ENCODE measurements at places on chromosomes 16 and 17.

- peak; percentile 62 for DNase-seq
Measured at GRCh38 chr17:58328195-58329034, at the start of gene TSPOAP1. TSS of gene TSPOAP1 (minus strand) at chr17:58328795. CDS start at chr17:58327920, 875 bp downstream.

DNA sequence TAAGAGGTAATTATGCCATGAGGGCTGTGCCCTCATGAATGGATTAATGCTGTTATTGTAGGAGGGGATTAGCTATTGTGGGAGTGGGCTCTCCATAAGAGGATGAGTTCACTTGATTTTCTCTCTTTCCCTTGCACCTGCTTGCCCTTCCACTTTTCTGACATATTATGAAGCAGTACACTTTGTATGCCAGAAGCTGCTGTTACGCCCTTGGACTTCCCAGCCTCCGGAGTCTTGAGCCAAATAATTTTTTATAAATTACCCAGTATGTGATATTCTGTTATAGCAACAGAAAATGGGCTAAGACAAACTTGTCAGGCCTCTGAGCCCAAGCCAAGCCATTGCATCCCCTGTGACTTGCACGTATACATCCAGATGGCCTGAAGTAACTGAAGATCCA lies 38.4 kb downstream of the PSMD12 start:
- DNase-seq, result no peak

- no peak for DNase-seq
Measured at GRCh38 chr16:35631261-35631945, 2172.0 kb downstream of the TP53TG3F start.

- no peak for DNase-seq
Measured at GRCh38 chr17:70539132-70539924, 370.0 kb downstream of the KCNJ2 start.

DNA sequence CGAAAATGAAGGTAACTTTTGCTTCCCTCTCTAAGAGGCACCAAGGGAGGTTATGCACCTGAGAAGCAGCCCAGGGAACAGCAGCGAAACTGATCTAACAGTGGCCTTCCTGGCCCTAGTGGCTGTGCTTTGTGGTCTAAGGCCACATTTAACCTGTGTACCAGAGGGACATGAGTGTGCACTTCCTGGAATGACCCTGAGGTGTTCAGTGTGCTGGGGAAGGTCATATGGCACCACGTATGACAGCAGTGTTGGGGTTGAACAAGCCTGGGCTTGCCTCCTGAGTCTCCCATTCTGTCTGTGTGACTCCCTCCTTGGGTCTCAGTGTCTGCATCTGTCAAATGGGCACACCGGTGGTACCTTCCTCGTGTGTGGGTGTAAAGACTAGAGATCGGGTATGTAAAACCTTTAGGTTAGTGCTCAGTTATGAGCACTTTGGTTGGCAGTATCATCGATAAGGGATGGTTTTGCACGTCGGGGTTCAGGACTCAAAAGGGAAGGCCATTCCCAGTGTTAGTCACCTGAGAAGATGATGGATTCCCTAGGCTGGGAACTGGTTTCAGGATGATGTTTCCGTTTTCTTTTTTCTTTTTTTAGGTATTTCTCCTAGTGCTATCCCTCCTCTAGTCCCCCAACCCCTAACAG lies 31.9 kb downstream of the PLCG2 start:
- DNase-seq, result no peak

- DNase-seq, result no peak
Measured at GRCh38 chr17:34303606-34304005, 15.6 kb upstream of the CCL8 start.

- no peak for DNase-seq
Measured at GRCh38 chr17:48045316-48046001, 2.7 kb upstream of the NFE2L1 start.

GRCh38 chr16:81593481-81593880 lies 148.9 kb downstream of the CMIP start:
- DNase-seq, result no peak

DNA sequence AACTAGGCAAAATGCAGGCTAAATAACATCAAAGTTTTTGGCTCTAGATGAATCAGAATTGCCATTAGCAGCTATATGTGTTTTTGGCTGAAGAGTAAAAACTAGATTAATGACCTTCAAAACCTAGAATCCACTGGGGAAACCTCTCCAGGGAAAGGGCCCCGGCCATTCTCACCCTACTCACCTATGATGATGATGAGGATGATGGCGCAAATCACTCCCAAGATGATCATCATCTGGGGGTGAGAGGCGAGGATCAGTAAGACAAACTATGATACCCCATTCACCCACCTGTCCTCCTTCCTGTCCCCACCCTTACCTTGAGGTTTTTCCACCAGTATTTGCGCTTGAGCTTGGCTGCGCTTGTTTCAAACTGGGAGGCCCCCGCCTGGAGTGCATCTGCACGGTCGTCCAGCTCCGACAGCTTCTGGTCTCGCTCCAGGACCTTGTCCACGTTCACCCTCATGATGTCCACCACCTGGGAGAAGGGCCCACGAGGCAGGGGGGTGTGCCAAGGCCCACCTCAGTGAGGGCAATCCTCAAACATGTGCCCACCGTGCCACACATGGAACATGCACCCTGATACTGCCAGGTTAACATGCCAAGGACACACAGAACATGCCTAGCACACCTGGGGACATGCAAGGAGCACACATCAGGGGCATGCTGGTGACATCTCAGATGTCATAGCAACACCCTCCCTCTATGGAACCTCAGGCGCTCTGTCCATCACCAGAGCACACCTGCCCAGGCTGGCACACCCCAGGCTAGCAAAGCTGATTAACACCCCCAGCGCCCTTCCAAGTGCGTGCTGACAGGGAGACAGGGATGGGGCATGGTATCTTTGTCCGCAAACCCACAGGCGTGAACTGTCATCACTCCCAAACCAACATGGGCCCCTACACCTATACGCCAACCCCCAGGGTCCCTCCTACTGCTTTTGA lies 1.2 kb downstream of the VAMP2 start:
- DNase-seq, result no peak

DNA sequence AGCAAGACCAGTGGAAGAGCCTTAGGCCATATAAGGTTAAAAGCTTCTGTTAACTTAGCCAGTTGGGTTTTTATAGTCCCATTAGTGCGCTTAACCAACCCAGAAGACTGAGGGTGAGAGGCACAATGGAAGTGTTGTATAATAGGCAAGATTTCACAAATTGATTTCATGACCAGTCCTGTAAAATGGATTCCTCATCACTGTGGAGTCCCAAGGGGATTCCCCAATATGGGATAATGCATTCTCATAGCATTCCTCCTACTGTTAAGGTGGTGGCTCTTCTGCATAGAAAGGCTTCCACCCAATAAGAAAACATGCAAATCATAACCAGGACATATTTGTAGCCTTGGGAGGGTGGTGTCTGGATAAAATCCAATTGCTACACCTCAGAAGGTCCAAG lies 22.1 kb upstream of the B4GALNT2 start:
- no peak for DNase-seq

DNA sequence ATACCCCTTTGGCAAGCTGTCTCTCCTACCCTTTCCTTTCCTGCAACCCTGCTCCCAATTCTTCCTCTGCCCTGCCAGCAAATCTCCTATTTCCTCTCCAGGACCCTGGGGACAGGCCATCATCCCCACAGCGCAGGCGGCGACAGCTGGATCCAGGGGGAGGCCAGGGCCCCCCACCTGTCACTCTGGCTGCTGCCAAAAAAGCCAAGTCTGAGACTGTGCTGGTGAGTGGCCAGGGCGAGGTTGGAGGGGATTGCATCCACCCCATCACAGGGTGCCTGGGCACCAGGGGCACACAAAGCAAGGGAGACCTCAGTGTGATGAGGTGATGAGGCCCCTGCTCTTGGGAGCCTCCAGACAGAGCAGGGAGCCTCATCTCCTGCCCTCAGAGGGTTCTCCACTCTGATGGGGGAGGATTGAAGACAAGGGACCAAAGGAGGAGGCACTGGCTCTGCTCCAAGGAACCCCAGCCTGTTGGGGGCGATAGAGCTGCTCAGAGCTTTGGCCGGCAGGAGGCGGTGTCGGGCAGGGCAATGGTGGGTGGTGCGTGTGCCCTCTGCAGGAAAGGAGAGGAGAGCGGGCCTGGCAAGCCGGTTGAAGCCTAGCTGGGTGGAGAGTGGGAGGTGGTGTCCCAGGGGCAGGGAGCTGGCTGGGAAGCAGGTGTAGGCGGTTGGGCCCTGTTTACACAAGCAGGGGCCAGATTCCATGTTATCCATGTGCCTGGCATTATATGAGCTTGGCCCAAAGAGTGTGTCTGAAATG lies 15.6 kb upstream of the PDK2 start:
- DNase-seq, result no peak

- DNase-seq, result no peak
Measured at GRCh38 chr16:31874366-31875111, 932 bp downstream of the ZNF267 start.

DNA sequence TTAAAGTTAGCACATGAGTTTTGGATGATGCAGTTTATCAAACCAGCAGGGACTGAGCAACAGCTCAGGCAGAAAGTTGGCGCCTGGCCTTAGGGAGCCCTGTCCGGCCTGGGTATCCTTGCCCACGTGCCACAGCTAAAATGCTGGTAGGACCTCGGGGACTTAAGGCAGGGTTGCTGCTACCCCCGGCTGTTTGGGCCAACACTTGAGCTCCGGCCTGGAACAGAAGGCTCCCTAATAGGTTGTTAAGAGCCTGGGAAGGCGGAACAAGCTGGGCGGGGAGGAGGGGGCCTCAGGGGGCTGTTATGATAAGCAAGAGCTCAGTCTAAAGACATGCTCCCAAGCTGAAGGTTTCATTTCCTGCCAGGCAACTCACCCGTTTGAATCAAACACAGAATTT lies 39.7 kb downstream of the CUEDC1 start:
- no peak for DNase-seq

- DNase-seq, result no peak
Measured at GRCh38 chr17:79696610-79696982, 34.1 kb upstream of the ENPP7 start.

DNA sequence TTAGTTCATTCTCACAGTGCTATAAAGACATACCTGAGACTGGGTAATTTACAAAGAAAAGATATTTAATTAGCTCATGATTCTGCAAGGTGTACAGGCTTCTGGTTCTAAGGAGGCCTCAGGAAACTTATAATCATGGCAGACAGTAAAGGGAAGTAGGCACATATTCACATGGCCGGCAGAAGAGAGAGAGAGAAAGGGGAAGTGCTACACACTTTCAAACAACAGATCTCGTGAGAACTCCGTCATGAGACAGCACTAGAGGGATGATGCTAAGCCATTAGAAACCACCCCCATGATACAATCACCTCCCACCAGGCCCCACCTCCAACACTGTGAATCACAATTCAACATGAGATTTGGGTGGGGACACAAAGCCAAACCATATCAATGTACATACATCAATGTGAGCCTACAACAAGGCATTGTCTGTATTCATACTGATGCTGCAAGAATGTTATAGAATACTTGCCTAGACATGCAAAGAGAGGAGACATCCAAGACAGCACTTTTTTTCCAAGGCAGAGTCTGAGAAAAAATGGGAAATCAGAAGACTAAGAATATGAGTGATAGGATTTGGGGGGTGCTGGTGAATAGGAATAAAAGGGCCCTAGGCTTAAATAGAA lies 114.8 kb upstream of the XYLT1 start:
- no peak for DNase-seq

GRCh38 chr16:129075-129474 lies 9.4 kb downstream of the NPRL3 start:
- no peak for DNase-seq

DNA sequence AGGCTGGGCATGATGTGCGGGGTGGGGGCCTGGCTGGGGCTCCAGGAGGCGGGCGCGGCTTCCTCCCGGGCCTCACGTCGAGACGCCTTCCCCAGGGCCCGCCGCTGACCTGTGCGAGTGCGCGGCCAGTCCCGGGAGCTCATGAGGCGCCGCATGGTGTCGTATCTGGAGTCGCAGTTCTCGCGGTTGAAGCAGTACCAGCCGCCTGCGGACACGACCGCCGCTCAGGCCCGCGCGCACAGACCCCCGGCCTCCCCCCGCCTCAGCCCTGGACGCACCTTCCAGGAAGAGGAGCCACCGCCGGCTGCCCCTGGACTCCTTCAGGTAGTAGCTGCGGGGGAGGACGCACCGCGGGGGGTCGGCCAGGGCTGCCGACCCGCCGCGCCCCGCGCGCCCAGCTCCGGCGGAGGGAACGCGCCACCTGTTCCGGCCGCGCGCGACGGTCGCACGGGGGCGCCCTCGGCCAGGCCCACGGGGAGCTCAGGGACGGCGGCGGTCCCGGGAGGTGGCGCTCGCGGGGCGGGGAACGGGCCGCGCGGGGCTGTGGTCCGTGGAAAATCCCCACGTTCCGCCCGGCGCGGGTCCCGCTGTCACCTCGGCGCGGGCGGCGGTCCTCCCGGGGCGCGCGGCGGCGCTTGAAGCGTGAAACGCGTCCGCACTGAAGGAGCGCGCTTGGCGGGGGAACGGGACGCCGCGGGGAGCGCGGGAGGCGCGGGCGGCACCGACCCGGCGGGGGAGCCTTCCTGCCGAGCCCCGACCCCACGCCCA lies 1.4 kb downstream of the NOTUM start:
- peak; percentile 70 for DNase-seq

DNA sequence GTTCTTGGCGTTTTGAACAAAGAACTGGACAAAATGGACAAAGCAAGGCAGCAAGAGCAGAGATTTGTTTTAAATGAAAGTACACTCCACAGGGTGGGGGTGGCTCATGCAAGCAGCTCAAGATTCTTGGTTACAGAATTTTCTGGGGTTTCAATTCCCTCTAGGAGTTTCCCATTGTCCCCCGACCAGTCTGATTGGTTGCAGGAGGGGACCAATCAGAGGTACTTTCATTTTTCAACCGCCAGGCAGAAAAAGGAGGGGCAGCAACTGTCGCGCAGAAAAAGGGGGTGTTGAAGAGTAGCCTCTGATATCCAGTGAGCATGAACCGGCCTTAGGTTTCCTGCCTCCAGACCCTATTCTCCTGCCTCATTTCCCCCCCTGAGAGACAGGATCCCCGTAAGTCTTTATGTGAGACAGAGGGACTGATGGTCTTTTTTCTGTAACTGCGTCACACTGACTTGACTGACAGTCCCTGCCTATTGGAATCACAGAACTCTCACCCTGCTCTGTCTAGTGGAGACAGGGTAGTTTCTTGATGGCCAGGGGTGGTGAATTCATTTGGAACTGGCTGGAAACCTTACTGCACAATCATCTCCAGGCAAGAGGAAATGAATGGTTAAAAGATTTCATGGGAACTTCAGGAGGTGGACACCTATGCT lies 59.4 kb upstream of the ALOX12 start:
- DNase-seq, result no peak

DNA sequence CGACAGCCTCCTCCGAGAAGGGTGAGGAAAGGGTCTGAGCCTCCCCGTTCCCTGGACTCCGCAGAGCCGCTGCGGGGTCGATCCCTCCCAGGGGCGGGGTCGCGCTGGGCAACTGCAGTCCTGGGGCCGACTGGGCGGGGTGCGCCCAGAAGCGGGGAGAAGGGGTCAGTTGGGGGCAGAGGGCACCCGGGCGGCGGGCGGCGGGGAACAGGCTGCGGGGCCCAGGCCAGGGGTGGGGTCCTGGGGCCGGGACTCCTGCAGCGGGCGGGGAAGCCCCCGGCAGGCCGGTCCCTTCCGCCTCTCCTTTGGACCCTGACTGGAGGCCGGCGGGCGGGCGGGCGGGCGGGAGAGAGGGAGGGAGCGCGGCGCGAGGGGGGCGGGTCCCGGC lies 352 bp downstream of the GGNBP2 start:
- DNase-seq, result no peak

GRCh38 chr17:39636587-39636926 lies 387 bp upstream of the STARD3 start:
- DNase-seq, result no peak

- DNase-seq, result no peak
Measured at GRCh38 chr16:76265434-76266045, 11.7 kb upstream of the CNTNAP4 start.

Measured in stimulated activated CD8-positive, alpha-beta memory T cell treated with anti-CD3 and anti-CD28 coated beads, Interleukin-7, amount 100 ng/mL, for 1 hour (primary cell).